Effector CD8-positive, alpha-beta T cell (primary cell): ENCODE measurements at places on chromosomes 16 and 17.

- no peak for DNase-seq
Observed at GRCh38 chr17:80274331-80274730, 13.7 kb downstream of the RNF213 start.

GRCh38 chr17:65799869-65800268 lies 238.4 kb upstream of the AXIN2 start:
- no peak for DNase-seq

DNA sequence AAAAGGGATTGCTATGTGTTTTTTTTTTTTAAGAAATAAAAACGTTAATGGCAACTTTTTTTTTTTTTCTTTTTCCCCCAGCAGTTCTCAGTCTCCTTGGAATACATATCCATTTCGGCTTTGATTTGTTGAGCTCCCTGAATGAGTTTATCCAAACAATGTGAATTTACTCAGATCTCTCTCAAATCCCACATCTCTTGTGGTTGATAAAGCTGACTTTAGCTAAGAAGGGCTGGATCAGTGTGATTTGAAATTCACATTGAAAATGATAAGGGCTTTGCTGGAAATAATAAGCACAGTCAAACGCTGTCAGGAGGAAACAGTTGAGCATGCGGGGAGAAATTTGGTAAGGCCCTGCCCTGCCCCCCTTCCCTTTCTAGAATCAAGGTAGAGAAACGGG lies 74.1 kb upstream of the IRX3 start:
- DNase-seq: no peak

GRCh38 chr16:81612351-81613163 lies 166.5 kb upstream of the PLCG2 start:
- DNase-seq: no peak

DNA sequence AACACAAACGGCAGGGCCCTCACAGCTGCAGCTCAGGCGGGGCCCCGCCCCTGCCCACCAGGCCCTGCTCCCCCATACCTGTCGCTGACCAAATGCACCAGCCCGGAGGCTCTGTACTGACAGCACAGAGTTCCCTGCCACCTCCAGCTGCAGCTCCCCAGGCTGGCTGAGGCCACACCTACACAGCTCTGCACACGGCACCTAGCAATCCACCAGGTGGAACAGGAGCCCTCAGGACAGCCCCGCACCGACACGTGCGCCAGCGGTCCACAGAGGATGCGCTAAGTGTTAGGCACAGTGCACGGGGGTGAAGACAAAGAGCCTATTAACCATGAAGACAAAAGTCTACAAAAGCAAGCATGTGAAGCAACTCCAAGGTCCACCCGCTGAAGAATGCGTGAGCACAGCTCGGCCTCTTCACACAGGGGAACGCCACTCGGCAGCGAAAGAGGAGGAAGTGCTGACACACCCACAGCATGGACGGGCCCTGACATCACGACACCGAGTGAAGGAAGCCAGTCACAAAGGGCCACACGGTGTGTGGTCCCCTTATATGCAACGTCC lies 5.4 kb downstream of the ZCCHC14 start:
- no peak for DNase-seq

DNA sequence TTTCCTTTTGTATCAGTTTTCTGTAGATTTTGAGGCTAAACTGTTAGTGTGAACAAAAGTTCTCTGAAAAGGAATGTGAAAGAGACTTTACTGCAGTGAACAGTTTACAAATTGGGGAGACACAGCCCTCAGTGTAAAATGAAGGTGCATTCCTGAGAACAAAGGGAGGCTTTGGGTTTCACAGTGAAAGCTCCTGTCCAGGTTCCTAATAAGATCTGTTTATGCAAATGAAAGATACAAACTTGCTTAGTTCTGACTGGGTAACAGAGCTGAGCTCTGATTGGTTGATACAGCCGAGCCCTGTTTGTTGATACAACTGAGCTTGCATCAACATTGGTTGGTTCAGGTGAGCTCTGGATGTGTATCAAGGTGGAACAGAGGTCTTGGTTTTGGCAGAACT lies 8.3 kb upstream of the CDRT15 start:
- no peak for DNase-seq

- DNase-seq: no peak
Observed at GRCh38 chr17:36812762-36813161, 124.5 kb upstream of the LHX1 start.

DNA sequence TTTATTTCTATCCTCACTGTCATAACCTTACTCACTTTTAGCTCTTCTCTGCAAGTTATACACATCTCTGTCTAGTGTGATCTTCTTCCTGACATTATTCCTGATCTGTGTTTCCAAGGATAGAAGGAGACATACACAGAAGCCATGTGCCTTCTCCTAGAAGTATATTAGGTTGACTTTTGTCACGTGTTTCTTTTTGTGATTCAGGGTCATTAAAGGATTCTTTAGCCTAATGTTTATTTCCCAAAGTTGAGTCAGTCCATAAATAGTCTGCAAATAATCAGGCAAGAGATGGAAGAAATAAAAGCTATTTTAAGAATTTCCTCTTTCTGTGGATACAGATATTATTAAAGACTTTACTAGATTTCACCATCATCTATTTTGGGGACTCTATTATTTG lies 214.1 kb upstream of the GOT2 start:
- DNase-seq: no peak

DNA sequence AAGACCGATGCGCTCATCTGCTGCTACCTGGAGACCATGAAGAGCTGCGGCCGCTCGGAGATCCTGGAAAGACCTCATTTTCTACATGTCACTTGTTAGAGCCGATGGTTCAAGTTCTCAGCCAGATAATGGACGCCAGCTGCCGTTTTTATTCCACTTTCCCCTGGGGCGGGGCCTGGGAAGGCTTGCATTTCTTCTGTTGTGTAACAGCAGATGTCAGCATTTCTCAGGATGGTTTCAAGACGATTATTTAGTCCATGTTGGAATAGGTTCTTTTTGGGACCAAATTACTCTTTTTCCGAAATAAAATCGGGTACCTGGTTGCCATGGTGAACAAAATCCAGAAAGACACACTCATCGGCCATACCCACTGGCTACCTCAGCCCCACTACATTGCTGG lies 1418.3 kb downstream of the CDH11 start:
- no peak for DNase-seq

- DNase-seq: no peak
Observed at GRCh38 chr17:32731556-32732295, 145.2 kb downstream of the MYO1D start.

GRCh38 chr16:86566966-86567700 lies 504 bp downstream of the FOXC2 start:
- no peak for DNase-seq

DNA sequence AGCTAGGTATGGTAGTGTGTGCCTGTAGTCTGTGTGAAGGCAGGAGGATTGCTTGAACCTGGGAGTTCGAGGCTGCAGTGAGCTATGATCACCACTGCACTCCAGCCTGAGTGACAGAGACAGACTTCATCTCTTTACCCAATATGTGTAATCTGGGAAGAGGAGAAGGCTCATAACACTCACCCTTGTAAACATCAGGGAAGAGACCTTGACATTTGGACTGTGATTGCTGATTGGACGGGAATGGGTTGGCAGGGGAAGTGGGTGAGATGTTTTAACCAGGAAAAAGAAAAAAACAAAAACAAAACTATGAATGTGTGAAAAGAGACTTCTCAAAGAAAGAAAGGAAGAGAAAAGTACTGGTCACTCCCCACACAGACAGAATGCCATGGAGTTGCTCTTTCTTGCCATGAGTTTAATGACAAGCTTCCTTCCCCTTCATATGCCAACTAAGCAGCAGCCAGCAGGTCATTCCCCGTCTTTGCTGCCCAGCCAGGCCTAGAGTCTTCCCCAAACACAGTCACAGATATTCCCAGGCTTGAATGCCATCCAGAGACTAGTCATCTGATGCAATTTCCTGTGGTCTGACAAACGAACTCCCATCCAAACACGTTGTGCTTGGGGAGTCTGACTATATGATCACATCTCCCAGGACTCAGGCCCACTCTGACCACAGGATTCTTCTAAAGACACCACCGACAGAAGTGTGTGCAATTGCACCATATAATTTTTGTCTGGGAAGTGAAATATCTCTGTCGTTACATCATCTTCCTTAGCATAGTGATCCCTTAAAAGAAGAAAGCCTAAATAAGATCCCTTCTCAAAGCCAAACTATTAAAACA lies 3.6 kb upstream of the XAF1 start:
- no peak for DNase-seq

- no peak for DNase-seq
Observed at GRCh38 chr16:12881182-12881581, 20.2 kb upstream of the SHISA9 start.

GRCh38 chr17:78774956-78775571 lies 7.0 kb downstream of the CYTH1 start:
- DNase-seq: peak; percentile 26
